ENCODE measurements at places on chromosomes 5 and 9.

GRCh38 chr5:176806137-176806536, 4.2 kb upstream of the UNC5A start:
- DNase-seq: no peak

- no peak for DNase-seq
These were observed 2.2 kb upstream of the ICE1 start for GRCh38 chr5:5420251-5420650.

GRCh38 chr5:142984011-142984410, 213.8 kb downstream of the ARHGAP26 start:
- DNase-seq: no peak

DNA sequence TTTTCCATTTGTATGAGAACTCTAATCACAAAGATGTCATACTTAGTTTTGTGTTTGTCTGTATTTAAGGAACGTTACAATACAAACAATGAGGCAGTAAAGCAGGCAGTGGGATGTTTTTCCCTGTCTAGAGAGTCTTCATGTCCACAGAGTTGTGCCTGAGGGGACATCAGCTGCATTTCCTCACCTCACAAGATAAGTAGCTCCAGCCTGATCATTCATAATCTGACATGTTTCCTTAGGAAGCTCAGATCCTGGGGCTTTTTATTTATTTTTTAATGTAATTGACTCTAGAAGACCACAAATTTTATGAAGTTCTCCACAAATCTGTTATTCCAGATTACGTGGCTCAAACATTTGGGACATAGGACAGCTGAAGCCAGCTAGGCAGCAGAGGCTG, 78.5 kb downstream of the SPTLC1 start:
- DNase-seq: no peak

- DNase-seq: no peak
These were observed 682 bp downstream of the MAN1B1 start for GRCh38 chr9:137087409-137087925.

- DNase-seq: no peak
These were observed 167.1 kb upstream of the PAPPA start for GRCh38 chr9:115986508-115986907.

DNA sequence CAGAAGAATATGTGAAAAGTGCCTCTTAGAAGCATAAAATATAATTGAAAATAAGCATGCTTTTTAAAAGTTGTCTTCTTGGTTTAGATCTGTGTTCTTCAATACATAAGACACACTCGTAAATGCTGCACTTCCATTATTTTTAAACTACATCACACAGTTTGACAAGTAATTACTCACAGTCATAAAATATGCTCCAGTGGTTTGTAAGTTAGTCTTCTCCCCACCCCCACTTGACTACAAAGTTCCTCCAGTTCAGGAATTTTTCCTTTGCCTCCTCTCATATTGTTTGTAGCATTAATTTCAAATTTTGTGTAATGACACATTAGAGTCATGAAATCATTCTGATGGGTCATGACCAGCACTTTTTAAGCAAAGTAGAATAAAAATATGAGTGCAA, 60.3 kb upstream of the PTGER4 start:
- no peak for DNase-seq

DNA sequence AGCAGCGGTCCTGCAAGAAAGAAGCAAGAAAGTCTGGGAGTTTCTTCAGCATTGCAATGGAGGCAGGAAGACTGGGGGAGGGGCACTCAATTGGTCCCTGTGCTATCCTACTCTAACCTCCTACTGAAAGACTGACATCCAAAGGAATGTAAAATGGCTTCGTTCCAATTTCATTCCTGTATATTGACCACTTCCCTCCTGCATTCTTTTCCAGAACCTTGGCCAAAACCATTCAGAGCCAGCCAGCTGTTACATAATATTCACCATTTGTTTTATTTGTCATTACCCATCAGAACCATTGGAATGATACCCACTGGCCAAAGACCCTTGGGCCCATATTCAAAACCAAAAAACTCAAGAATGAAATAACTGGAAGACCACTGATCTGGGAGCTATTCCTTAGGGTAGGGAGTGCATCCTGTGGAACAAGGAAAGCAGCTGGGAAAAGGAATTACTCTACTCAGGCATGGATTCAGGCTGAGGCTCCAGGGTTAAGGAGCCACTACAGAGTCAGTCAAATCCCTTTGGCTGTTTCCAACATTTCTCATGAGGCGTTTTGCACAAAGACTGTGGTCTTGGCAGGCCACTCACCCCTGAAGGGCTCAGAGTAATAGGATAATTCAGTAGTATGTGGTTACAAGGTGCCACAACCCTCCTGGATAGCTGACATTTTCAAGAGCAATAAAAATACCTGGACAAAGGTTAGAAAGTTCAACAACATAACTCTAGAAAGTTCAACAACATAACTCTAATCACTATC, 148.7 kb upstream of the SLC1A3 start:
- DNase-seq: no peak

DNA sequence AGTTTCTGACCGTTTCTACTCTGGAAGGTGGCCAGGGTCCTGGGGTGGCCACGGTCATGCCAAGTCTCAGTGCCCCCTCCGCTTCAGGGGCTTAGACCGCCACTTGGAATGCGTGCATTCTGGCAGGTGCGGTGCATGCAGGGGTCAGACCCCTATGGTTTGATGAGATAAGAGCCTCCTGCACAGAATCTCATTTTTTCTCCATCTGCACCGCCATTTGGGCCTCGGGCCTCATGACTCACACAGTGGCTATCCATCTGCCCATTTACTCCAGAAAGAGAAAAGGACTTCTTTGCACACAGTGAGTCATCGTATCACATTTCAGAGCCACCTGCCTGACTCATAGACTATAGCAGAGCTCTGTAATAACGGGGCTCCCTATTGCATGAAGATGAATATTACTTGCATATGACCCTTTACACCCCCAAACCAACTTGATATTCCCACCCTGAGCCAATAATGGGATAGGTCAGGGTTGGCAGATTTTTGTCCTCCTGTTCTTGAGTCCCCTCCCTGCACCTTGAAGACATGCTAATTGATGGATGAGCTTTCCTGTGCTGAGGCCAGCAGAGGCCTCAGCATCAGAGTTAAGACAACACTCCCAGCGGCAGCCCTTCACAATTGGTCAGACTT, 157.4 kb downstream of the NR3C1 start:
- DNase-seq: no peak

- DNase-seq: no peak
These were observed 154.0 kb downstream of the OLFM1 start for GRCh38 chr9:135241381-135242048.

DNA sequence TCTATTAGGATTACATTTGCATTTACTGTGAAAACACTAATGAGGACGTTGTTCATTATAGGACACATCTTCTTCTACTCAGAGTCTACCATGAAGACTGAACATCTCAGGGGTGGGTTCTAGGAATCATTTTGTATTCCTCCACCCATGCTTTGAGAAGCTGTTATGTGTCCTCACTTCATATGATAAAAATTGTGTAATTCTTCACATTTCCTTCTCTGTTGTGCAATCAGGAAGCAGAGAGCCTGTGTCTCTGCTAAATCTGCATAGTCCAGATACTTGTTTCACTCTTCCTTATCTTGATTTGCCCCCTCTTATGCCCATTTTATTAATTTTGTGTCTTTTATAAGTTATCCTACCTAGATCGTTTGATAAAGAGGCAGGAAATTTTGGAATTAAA, 97.8 kb upstream of the IQGAP2 start:
- DNase-seq: no peak

GRCh38 chr9:17531642-17532254, 47.1 kb upstream of the SH3GL2 start:
- DNase-seq: no peak

DNA sequence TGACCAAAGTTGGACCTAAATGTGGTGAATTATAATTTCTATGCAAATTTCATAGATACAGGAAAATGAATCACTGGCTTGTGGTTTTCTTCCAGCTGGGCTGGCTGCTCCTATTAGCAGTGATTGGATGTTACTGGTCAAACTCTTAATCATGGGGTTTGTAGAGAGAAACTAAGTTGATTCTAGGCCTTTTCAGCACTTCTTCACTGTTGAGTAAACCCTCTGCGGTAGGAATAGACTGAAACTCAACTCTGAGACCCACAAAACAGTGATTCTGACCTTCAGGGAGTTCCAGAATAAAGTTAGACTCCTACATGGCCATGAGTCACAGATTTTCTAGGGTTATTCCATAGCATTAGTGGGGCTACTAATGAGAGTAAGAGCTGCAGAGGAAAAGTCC, 47.9 kb upstream of the FKTN start:
- DNase-seq: no peak

GRCh38 chr5:90279091-90279490, 130.5 kb downstream of the CETN3 start:
- DNase-seq: no peak

- no peak for DNase-seq
These were observed 53.2 kb upstream of the UBAC1 start for GRCh38 chr9:136014147-136014923.

GRCh38 chr5:82619097-82619496, 340.9 kb upstream of the RPS23 start:
- DNase-seq: no peak

DNA sequence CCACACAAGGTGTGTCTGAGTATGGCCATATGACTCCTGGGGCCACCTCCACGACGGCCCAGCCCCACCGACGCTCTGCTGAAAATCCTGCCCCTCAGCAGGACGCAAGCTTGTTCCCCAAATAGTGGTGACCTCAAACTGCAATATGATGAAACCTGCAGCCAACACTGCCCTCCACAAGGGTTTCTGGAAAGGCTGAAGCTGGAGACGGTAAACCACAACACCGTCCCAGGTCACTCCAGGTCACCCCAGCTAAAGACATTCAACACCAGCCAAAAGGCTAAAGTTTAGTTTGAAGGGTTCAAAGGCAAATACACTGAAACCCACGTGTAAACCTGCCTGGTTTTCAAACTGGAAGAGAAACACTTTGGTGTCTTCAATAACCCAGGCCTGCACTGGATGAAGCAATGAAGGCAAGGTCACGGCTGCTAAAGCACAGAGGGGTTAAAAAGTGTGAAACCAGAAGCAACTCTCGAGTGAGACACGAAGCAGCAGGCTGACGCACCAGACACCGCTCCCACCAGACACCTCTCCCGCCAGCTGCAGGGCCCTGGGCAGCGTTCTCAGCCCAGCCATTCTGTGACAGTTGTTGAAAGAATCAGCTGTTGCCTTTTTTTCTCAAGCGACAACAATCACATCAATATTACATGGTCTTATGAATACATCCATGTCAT, 1.8 kb upstream of the LHX3 start:
- DNase-seq: no peak

DNA sequence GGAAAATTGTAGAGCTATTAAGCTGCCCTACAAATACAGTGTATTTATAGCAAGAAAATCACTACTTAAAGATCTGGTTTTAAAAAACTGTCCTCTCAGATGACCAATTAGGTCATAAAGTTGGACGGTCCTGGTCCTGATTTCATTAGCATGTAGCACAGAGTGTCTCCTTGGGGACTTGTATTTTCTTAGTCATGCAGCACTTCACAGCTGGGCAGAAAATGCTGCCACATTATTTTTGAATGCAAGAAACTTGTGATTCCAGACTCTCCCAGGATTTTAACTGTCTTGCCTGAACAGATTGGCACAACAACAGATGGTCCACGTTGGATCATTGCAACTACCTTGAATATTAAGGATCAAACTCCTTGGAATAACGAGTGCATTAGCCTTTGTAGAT, 348.1 kb upstream of the SGCD start:
- no peak for DNase-seq

DNA sequence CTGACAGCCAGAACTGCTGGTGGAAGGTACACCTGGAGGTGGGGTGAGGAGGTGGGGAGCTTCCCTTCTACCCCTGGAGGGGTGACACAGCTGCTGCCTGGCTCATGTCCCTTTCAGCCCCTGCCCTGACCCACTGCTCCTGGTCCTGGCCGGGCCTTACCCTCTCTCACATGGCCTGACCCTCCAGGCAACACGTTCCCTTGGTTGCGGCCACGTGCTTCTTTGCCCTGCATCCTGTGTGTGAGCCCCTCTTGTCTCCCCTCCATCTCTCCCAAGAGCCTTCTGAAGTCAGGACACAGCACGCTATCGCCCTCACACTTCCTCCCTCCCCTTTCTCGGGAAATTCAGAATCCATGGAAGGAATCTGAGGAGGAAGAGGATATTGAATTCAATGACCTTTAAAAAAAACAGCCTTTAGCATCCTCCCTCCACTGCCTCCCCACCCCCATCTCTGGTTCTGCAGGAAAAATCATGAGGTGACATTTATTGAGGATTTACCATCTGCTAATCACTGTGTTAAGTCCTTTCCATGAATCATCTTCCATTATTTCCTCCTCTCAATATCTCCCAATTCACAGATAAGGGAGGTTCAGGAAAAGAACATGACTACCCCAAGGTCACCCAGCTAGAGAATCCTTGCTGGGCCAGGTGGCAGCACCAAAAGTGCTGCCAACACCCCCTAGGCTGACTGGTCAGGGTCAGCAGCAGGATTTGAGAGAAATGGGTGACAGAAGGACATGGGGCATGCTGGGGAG, 8.3 kb downstream of the AQP3 start:
- no peak for DNase-seq

DNA sequence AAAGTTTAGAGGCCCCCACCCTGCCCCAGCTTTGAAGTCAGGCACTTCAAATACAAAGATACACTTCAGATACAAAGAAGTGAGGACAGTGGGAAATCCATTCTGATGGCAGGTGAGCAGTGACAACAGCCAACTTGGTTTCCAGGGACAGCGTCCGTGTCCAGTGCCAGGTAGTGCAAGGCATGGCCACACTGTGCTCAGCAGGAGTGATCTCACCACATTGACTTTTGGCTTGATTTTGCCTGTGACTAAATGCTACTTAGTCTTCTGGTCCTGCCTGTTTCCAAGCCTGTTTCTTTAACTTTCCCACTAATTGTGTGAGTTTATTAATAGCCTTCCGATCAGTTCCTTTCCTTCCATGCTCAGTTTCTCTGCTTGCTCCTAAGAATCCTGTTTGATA, 72.6 kb upstream of the PALM2AKAP2 start:
- no peak for DNase-seq

DNA sequence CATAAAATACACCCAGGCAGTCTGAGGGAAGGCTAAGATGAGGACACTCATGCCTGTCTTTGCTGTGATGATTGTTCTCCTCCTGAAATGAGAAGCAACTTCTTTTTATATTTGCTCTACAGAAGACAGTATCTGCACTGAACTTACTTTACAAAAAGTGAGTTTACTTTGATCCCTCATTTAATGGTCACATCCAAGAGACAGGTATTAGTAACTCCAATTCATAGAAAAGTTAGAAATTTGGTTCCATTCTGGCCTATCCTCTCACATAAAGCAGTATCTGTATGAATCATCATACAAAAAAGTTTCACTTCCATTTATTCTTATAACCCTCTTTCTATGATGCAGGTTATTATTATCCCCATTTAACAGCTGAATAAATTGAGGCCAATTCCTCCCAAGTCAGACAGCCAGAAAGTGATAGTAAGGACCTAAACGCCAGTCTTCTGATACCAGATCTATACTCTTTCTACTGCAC, 15.2 kb downstream of the TSTD2 start:
- no peak for DNase-seq

- no peak for DNase-seq
These were observed 2.0 kb downstream of the HAVCR2 start for GRCh38 chr5:157106630-157107461.

GRCh38 chr9:75713335-75713734, 177.1 kb upstream of the PCSK5 start:
- DNase-seq: no peak

Data from GM18507 (cell line).